ENCODE measurements at places on chromosomes 3 and 15.

- no peak for DNase-seq
Measured at GRCh38 chr3:69749461-69749860, 10.2 kb downstream of the MITF start.

DNA sequence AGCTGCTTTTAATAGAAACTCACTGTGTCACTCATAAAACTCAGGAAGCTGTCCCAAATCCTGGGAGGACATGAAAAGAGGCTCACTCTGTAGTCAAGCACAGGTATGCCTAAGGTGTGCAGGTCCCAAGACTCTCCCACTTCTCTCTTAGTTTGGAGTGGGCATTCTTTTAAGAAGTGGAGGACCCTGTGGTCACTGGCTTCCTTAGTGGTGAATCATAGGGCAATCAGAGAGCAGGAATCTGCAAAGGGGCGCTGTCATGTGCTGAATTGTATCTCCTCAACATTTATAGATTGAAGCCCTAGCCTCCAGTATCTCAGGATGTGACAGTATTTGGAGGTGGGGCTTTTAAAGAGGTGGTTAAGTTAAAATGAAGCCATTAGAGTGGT, 47.2 kb upstream of the ZBTB38 start:
- DNase-seq, result no peak

DNA sequence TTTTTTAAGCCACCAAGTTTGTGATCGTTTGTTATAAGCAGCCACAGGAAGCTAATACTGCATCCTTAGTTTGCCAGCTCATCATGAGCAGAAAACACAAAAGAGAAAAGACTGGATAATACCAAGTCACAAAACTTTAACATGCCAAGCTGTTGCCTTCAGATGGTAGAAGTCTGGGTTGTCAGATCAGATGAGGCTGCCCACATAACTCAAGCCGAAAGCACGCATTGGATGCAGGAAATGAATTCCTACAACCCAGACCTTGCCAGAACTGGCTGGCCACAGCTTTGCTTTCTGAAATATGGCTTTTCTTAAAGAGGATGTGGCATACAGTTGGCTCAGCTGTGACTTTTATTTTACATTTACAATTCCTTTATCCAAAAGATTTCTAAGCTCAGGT, 118.3 kb upstream of the NEO1 start:
- DNase-seq, result no peak

DNA sequence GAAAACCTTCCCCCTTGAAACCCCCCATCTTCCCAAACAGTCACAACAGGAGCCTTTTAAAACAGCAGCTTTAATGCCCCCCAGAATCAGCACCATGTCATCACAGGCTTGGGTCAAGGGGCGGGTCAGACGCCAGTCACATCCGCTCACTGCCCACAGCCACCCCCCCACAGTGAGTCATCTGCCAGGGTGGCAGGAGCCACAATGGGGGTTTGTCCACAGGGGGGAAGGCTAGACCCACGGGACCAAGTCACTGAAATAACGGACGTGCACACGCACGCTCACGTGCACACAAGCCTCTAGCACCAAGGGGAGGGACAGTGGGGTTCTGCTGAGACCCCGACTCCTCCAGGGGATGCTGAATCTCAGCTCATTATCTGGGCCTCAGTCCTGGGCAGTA, 441 bp upstream of the UCN2 start:
- DNase-seq, result peak; percentile 39

DNA sequence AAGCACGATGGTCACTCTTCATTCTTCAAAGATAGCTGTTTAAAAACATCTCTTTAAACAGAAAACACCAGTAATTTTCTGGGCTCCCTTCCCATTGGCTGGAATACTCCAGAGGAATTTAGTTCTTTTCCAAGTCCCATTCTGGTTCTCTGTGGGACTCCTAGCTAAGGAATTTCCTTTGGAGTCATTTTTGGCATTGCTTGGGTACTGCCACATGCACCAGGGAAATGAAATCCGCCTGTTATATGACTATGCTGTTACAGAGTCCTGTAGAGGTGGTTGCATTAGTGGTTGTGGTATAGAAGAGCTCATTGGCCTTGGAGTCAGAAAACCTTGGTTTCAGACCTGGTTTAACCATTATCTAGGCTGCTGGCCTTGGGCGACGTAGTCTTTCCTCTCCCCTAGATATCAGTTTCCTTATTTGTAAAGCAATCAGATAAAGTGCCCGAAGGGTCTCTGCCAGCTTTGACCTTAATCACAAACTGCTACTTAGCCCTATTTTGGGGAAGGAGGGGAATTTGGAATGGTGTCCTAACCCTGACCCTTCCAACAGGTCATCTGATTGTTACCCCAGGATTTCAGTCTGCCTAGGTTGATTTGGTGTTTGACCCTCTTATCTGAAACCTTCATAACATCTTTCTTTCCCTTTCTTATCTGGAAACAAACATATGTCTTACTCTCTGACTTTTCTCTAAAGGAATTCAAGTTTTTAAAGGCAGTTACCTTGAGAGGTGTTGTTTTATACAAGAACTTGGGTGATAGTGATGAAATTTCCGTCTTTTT, 13.4 kb downstream of the RTP1 start:
- no peak for DNase-seq

- DNase-seq, result no peak
Measured at GRCh38 chr3:64908251-64908685, 220.5 kb upstream of the ADAMTS9 start.

GRCh38 chr15:35170207-35170606, 85.1 kb upstream of the NANOGP8 start:
- no peak for DNase-seq

DNA sequence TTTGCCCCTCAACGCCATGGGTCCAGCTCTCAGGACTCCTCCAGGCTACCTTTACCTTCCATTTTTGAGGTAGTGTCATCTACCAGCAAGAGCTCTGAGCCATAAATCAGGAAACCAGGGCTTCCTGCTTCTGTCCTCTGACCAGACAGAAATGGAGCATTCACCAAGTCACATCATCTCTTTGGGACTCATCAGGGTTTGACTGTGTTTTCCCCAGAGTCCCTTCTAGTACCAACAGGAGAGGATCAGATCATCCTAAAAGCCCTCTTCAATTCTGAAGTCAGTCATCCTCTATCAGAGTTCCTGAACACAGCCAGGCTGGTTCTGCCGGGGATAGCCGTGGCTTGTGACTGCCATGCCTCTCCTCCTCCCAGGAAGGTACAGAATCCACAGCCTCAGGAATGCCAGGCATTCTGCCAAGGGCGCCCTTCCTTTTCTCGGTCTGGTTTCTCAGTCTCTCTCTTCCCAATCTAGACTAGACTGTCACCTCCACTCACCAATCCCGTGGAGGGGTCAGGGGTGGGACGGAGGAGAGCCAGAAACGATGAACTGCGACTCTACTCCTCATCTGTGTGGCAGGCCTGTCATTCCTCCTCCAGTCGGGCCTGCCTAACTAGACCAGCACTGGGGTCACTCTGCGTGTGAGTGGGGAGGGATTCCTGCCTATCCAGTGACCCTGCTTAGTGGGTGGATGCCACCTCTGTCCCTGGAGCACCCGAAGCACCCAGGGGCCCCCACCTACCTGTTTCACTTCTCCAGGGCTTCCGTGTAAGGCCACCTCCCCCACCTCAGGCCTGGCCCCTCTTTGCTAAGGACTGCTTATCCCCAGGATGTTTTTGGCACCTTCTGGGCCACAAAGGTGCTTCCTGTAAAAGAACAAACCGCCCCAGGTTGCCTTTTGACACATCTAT, 30.9 kb downstream of the CCNL1 start:
- DNase-seq, result no peak
